ENCODE measurements at places on chromosomes 7 and 10.

- no peak for DNase-seq
These were observed 220.6 kb upstream of the RHOBTB1 start for GRCh38 chr10:61164458-61165160.

- DNase-seq, result no peak
These were observed 44.1 kb upstream of the ZNRF2 start for GRCh38 chr7:30240106-30240800.

DNA sequence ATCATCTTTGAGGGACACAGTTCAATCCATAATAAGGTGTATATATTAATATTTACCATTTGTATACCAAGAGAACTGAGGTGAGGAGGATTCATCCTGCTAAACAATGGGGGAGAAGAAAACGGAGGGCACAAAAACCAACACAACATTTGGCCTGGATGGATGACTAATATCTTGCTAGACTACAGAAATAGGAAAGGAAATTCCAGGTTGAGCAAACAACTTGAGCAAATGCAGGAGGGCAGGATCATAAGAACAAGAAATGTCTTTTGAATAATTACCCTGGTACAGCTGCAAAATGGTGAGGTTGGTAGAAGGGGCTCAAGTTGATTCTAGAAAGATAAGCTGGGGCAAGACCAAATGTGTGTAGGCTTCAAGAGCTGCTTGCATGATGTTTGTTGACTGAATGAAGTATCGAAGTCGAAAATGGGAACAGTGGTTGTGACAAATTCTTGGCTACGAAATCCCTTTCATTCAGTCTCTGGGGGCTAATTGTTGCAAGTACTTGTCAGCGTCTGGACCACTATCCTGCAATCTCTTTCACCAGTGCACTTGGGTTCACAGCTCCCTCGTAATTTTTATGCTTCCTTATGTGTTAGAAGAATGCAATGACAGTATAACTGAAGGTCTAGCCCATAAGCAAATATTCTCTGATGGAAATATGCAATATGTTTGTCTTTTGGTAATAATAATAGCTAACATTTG lies 176.2 kb downstream of the PTEN start:
- no peak for DNase-seq

DNA sequence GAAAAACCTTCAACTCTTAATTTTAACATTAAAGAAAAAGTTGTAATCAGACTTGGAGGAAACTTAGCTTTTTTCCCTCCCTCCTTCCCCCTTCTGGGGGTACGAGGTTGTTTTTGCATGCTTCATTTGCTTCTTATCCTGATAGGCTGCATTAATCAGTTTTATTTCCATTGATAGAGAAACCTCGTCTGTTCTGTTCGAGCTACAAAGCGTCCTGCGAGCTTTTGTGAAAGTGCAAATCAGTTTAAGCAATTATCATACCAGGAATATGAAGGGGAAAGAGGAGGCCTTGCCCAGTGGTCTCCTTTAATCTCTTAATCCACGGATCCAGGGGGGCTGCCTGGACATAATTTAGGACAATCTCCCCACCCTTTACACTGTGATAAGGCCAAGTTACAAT lies 7.5 kb downstream of the EMX2 start:
- no peak for DNase-seq

DNA sequence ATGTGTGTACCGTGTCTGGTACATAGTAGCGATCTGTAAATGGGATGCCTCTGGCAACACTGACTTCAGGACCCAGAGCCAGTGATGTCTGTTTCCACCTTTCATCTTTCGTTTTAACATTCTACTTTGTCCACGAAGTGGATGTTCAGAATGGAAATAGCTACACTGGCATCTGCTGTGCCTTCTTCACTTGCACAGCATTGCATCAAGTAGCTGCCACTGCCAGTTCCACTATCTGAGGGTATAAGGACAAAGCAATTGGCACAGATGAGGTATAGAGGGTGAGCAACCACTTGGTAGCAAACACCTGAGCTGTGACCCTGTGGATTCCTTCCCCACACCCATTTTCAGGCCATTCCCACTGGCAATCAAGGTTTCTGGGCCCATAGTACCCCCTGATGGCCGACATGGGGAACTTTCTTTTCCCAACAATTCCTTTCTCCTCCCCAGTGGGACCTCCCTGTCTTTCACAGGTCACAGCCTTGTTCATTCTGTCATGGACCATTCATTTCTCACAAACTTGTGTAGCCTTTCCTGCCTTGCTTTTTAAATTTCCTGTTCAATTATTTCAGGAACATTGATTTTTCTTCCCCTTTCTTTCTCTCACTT lies 4.0 kb downstream of the ITGA8 start:
- peak; percentile 10 for DNase-seq

GRCh38 chr7:122532406-122533269 lies 166.3 kb downstream of the RNF133 start:
- DNase-seq, result peak; percentile 22

- no peak for DNase-seq
These were observed 54.6 kb downstream of the ATE1 start for GRCh38 chr10:121873236-121873635.

- DNase-seq, result no peak
These were observed 3.6 kb upstream of the STAM start for GRCh38 chr10:17640331-17640816.

DNA sequence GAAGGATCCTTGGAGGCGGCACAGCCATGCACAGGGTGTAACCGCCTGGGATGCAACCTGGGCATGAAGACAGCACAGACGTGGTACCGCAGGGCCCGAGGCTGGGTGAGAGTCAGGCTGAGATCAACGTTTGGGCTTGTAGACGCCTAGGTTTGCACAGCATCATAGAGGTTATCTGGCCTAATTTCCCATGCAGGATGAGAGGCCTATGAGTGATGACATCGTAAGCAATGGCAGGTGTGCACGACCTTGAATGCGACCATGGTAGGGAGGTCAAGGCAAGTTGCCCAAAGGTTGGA lies 7.5 kb downstream of the CALML3 start:
- no peak for DNase-seq

DNA sequence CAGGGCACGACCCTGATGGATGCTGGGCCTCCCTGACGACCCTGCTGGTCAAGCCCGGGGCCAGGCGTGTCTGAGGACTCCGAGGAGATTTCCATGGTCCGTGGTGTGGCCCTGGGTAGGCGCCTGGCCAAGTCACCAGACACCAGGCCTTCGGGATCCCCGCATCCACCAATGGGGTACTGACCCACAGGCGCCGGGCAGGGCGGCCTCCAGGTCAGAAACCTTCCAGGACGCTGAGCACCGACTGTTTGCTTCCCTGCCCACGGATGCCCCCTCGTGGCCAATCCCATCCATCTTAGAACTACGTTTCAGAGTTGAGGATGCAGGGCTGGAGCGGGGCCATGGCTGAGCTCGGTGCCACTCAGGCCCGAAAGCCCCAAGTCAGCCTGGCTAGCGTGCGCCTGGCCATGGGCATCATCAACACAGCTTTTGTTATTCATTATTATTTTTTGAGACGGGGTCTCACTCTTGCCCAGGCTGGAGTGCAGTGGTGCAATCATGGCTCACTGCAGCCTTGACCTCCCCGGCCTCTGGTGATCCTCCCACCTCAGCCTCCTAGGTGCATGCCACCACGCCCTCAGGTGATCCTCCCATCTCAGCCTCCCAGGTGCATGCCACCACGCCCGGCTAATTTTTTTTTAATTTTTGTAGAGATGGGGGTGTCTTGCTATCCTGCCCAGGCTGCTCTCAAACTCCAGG lies 7.1 kb upstream of the AMZ1 start:
- peak; percentile 8 for DNase-seq

DNA sequence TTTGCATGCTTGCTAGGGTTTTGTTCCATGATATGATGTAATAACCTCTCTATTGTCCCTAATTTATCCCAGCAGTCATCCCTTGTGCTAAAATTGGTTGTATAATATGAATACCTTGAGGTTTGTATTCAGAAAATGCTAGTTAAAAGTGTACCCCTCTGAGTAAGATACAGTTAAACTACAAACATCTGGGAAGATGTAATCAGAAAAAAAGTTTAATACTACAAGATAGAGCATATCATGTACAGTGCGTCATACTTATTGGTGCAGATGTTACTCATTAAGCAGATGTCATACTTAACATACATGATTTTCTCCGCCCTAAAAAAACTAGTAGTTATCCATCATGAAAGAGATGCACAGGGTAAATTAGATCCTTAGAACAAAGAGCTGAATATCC lies 336.1 kb upstream of the KCND2 start:
- DNase-seq, result no peak

- no peak for DNase-seq
These were observed 12.2 kb downstream of the UNCX start for GRCh38 chr7:1244700-1245523.

DNA sequence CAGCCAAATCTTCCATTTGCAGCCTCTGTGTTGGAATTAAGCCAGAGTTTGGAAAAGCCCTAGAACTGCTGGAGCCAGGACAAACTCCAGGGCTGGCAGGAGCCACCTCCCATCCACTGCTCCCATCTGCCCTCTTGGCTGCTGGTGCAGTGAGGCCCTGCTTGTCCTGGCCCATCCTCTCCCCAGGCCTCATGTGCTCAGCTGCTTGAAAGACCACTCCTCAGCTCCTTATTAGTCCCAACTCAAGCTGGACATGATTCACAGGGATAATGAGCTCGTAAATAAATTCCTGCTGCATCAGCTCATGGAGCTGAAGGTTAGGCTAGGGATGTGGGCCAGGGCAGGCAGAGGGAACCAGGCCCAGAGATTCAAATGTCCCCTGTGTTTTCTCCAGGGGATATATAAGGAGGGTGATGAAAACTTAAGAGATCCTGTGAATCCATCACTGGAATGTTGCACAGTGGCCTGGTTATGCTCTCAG lies 282.8 kb downstream of the RPS24 start:
- DNase-seq, result no peak

GRCh38 chr7:133568544-133568943 lies 315.7 kb downstream of the EXOC4 start:
- no peak for DNase-seq

- DNase-seq, result no peak
These were observed 252.9 kb downstream of the THSD7A start for GRCh38 chr7:11579141-11579540.

GRCh38 chr10:98623176-98623575 lies 176.4 kb upstream of the HPS1 start:
- no peak for DNase-seq

DNA sequence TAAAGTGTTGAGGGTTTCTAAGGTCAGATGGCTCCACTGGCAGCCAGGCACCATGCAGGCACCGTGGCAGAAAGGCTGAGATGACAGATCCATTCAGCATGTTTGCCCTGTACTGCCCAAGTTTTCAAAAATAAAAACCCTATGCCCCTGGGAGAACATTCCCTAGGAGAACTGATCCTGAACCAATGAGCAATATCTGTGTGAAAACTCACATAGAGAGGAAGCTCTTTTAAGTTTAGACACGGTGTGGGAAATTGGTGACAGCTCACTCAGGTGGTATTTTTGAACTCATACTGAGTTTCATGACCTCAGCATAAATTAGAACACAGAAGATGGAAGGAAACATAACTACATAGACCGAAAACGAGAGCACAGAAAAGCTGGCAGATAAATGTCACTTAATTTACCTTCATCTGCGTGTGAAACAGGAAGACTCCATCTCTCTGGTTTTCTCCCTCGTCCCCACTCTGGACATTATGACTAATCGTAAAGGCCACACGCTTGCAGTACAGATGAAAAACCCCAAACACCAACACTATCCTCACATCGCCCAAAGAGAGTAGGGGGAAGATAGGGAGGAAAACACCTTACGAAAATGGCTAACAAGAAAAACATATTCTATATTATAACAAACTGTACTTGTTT lies 127.8 kb downstream of the ICA1 start:
- DNase-seq, result no peak

- DNase-seq, result no peak
These were observed 209.5 kb downstream of the GLRX3 start for GRCh38 chr10:130345728-130346127.

- DNase-seq, result no peak
These were observed 156.3 kb downstream of the ZNF248 start for GRCh38 chr10:37700886-37701780.

DNA sequence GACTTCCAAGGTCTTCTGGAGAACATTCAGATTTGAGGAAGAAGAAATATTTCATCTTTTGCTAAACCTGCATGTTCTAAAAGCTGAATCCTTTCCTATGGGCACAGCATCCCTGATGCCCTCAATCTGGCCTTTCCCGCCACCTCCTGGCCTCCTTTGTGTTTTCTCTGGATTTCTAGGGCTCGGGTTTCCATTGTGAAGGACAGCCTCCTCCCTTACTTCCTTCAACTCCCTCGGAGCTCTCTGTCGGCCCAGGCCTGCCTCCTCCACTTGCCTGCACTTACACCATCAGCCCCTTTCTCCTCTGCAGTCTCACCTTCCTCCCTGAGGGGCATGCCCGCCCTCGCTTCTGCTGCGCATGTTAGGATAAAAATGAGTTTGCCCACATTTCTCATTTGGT lies 75.4 kb downstream of the WIPF3 start:
- DNase-seq, result no peak

Data from NCI-H1105 treated with DMSO at 0.1 percent for 48 hours (cell line).